ENCODE measurements at places on chromosomes 16 and 17. TPM values are rescaled to one million over a fixed set of nuclear protein-coding genes. Genes with fewer than 3 reads are reported as not detected.

FOXN1 gene
- 0.64 TPM for total RNA-seq

ANKRD40CL gene
- total RNA-seq = not detected

GP2 gene
- total RNA-seq = 29.8 TPM

SYT17 gene
- 24.3 TPM for total RNA-seq

CTDNEP1 gene
- 61.2 TPM for total RNA-seq

KRTAP17-1 gene
- not detected for total RNA-seq

FBXW10 gene
- total RNA-seq = not detected

RGS9 gene
- total RNA-seq = 7.9 TPM

SMTNL2 gene
- 6.3 TPM for total RNA-seq

RUNDC3A gene
- total RNA-seq = 0.68 TPM

TVP23A gene
- total RNA-seq = 0.27 TPM

IKZF3 gene
- 0.55 TPM for total RNA-seq

RAB34 gene
- total RNA-seq = 181 TPM

TLCD2 gene
- 2.3 TPM for total RNA-seq

SMIM22 gene
- 5.6 TPM for total RNA-seq

SPNS2 gene
- total RNA-seq = 6.6 TPM

KCNAB3 gene
- total RNA-seq = 4.5 TPM

SOX8 gene
- total RNA-seq = 0.59 TPM

GDPD1 gene
- 5.6 TPM for total RNA-seq

CRYM gene
- total RNA-seq = 44.3 TPM

GPR139 gene
- total RNA-seq = not detected

WNK4 gene
- total RNA-seq = 24.7 TPM

RAB40C gene
- total RNA-seq = 68.0 TPM

FA2H gene
- total RNA-seq = 4.5 TPM

GGA2 gene
- total RNA-seq = 105 TPM

IL4R gene
- 30.7 TPM for total RNA-seq

DPEP3 gene
- total RNA-seq = not detected

TPSG1 gene
- total RNA-seq = not detected

DNAAF1 gene
- 0.32 TPM for total RNA-seq

CIAPIN1 gene
- total RNA-seq = 40.3 TPM

CENPN gene
- total RNA-seq = 40.6 TPM

KRT24 gene
- not detected for total RNA-seq

EPN3 gene
- total RNA-seq = 60.8 TPM

CLCN7 gene
- 51.9 TPM for total RNA-seq

TMEM238L gene
- 7.7 TPM for total RNA-seq

SDR42E1 gene
- total RNA-seq = 5.5 TPM
